ENCODE measurements at places on chromosomes 2 and 18.

- DNase-seq = no peak
These were observed 9.5 kb downstream of the ZEB2 start for GRCh38 chr2:144510294-144510991.

GRCh38 chr2:173922760-173923159, 42.4 kb downstream of the SP3 start:
- DNase-seq = no peak

GRCh38 chr2:218071218-218071937, 2.3 kb downstream of the RUFY4 start:
- no peak for DNase-seq

DNA sequence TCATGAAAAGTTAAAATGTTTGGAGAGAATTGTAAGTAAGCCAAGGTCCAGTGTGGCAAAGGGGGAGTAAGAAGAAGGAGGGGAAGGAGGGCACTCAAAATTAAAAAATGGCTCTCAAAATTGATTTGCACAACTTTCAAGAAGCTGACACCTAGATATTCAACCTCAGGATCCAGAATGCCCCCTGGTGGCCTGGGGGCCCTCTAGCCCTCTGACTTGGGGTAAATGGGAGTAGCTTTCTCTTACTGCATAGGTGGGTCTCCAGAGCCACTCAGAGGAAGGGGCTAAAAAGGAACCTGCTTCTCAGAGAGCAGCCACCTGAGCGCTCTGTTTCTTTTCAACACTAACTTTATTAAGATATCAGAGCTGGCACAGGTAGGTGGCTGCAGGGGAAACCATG, 968.5 kb downstream of the BCL11A start:
- peak; percentile 24 for DNase-seq

DNA sequence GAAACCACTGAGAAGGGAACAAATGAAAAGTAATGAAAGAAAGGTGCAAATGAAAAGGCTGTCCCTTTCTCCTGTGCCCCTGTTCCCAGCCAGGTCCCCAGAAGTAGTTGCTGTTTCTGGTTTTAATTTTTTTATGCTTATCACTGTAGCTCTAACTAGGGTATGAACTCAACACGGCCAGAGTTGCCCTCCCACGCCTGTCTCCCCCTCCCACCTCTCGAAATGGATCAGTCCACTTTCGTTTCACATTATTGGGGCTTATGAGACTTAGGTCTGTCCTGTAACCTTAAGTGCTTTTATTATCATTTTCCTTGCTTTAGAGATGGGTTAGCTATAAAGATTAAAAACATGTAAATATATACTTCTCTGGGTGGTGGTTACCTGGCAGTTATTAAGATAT, 8.6 kb downstream of the RBFA start:
- no peak for DNase-seq

- DNase-seq = no peak
These were observed 9.2 kb upstream of the IL1A start for GRCh38 chr2:112793449-112793978.

GRCh38 chr2:150125708-150126107, 361.8 kb downstream of the RND3 start:
- DNase-seq = no peak

GRCh38 chr2:61266632-61267505, 104.9 kb downstream of the C2orf74 start:
- DNase-seq = no peak

DNA sequence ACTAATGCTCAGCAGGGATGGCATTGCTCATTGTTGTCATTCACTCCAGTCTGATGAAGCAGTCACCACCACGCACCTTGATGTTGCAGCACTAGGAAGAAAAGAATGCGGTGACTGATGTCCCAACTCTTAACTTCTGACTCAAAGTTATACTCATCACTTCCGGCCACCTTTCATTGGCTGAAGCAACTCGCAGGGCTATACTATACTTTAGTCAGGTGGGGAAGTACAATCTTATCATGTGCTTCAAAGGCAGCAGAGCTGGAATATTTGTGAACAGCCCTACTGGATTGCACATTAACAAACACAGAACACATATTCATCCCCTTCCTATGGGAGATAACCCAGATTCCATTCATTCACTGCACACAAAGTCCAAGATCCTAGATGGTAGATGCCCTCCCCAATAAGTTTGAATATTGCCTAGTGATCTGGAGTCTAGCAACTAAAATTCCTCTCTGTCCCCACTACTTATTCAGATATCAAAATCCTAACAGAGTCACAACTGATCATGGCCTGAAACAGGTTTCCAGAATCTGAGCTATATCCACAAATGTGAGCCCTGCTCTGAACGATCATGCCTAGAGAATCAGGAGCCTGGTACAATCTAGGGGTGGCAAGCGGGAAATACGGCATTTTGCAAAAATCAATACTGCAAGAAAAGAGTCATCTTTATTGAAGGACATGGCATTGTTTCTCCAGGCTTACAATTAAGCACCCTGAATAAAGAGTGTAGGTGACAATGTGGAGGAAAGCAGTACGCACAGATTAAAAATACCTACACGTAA, 3.4 kb upstream of the SPATS2L start:
- DNase-seq = no peak

- peak; percentile 34 for DNase-seq
These were observed 18.5 kb upstream of the CCDC93 start for GRCh38 chr2:118032169-118033013.

DNA sequence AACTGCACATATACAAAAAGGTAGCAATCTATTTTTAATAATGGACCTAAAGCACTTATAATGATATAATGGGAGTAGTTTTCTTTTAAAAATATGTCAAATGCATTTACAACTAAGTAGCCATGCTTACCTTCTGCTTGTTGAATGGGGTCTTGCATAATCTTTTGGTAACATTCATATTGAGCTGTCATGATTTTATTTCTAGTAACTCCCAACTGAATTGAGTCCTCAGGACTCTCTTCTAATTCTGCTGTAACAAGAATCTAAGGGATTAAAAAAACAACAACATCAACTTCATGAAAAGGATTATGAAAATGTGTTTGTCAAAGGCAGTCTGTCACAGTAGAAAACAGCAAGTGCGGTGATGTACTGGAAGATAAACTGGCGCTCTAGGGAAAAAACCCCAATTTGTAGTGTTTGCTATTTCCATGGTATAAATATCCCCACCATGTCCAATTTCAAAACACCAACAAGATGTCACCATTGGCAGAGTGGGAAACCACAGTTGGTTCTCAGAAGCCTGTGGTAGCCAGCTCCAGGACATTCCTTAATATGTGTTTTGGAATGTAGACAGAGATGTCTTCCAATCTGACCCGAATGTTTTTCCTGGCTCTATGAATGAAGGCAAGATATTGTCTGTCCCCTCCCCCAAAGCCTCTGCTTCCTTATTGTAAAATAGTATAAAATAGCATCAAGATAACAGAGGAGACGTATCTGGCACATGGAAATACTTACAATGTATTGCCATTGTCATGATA, 64.8 kb downstream of the CALCRL start:
- no peak for DNase-seq

DNA sequence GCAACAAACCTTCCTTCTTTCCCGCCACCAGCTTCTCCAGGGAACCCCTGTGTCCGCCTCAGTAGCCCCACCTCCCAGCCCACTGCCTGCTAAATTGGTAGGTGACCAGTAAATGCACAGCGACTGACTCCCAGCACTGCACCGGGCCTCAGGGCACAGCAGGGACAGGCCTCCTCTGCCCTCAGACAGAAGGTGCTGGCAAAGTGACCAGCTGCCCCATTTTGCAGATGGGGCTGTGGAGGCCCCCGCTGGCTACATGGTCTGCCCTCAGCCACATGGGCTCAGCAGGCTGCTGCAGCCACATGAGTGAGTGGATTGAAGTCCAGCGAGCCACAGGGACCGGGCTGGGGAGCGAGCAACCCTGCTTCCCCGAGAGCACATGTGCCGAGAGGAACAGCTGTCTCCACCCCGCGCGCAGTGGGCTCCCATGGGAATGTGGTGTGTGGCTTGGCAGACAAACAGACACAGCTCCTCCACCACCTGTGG, 7.8 kb upstream of the NPPC start:
- DNase-seq = peak; percentile 32

DNA sequence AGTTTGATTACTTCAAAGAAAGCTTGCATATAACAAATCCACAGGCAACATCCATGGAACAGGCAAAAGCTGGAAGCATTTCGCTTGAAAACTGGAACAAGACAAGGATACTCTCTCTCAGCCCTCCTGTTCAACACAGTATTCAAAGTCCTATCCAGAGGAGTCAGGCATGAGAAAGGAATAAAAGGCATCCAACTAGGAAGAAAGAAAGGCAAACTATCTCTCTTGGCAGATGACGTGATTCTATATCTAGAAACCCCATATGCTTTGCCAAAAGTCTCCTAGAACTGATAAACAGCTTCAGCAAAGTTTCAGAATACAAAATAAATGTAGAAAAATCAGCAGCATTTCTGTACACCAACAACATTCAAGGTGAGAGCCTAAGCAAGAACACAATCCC, 34.1 kb upstream of the MC4R start:
- DNase-seq = no peak

DNA sequence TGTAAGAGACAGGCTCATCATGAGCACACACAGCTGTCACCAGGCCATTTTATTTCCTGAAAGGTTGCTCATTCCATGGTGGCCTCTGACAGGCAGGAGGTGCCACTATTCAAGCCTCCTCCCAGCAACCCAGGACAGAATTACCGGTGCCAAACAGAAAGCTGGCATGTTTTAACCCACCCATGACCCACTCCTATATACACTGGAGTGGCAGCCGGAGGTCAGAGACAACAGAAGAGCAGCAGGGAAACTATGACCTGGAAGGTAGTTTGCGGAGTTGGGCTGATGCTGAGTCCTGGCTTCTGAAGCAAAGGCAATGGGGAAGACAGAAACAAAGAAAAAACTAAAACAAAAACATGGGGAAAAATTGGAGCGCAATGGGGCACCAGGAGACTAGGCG, 2.3 kb downstream of the RFTN2 start:
- DNase-seq = no peak

DNA sequence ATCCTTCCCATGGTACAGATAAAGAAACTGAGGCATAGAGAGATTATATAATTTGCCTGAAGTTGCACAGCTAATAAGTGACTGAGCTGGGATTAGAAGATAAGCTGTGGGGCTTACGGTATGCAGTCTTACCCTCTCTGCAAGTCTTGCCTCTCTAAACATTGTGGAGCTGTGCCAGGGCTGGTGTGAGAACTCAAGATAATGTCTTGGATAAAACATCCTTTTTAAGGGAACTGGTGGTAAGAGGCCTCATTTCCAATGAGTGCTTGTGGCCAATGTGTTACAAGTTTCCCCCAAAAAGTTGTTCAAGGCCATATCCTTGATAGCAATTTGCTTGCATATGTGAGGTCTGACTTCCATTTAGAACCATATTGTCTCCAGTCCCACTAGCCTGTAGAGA, 84.3 kb upstream of the ETAA1 start:
- DNase-seq = no peak

DNA sequence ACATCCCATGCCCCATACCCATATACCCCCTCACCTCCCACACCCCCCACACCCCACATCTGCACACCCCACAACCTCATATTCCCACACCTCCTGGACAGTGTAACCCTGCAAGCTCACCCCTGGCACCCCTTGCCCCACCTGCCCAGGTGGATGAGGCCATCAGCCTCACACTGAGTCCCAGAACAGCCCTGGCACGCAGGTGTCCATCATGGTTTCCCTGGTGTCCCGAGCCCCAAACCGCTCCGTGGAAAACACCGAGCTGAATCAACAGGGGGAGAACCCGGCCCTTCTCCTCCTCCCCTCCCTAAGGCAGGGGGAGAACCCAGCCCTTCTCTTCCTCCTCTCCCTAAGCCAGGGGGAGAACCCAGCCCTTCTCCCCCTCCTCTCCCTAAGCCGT, 415.6 kb upstream of the SALL3 start:
- no peak for DNase-seq

DNA sequence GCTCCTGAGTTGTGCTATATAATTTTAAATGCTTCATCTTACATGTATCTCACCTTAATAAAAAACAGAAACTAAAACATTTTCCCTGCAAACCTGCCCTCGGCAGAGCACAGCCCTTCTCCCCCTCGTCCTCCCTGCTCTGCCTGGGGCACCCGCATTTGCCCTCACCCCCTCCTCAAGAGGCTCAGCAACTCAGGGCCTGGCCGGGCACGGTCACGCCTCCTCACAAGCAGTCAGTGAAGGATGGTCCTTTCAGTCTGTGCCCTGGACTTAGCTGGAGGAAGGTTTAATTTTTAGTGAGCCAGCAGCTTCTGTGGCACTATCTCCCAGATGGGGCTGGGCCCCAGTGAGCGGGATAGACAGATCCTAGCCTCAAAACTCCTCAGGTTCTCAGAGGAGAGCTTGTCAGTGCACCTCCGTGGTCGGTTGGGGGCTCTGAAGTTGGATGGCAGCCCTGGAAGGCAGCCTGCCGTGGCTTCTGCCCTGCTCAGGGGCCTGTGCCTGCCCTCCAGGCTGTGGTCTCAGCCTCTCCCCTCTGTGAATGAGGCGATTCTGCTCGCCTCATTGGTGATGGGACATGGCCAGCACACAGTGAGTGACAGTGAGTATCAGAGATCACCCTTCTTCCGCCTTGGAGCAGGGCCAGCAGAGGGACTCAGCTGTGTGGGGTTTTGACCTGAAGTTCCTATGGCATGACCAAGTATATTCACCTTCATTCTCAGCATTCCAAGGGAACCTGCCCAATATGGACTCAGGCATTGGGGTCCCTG, 56.3 kb upstream of the AFF3 start:
- DNase-seq = no peak

- DNase-seq = no peak
These were observed 54.7 kb downstream of the KCTD18 start for GRCh38 chr2:200454927-200455801.

DNA sequence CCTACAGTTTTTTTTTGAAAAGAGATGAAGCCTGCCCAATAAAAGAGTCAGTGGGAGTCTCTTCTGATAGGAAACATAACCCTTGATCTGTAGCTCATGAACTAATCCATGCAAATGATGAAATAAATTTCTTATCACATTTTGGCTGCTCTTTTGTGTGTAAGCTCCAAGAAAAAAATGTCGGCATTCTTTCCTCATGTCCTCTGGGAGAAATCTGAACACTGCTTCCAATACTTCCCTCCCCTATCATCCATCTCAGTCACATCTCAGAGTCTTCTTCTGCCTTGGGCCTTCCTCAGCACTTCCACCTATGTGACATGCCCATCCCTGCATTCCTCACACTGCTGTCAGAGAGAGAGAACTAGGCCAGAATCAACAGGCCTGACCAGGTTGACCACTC, 395.7 kb upstream of the ST6GAL2 start:
- no peak for DNase-seq

DNA sequence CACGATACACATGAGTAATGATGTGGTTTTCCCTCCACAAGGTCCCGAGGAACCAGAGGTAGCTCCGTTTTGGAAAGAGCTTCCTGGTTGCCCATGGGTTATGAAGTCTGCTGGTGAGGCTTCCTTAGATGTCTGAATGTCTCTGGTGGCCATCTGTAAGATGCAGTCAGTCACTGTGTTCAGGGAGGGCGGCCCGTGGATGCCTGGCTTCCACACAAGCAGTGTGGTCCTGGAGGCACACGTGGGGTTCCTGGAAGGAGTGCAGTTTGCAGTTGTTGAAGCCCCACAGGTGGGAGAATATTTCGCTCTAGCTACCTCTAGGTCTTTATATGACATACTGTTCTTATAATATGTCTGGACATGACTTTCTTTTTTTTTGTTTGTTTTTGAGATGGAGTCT, 209.0 kb downstream of the FAM210A start:
- DNase-seq = no peak

- DNase-seq = peak; percentile 45
These were observed 85.7 kb downstream of the SLC4A3 start for GRCh38 chr2:219713110-219713509.

Measured in NCI-H524 (cell line).